WTC11 (cell line): ENCODE measurements at places on chromosomes 7 and 10.

DNA sequence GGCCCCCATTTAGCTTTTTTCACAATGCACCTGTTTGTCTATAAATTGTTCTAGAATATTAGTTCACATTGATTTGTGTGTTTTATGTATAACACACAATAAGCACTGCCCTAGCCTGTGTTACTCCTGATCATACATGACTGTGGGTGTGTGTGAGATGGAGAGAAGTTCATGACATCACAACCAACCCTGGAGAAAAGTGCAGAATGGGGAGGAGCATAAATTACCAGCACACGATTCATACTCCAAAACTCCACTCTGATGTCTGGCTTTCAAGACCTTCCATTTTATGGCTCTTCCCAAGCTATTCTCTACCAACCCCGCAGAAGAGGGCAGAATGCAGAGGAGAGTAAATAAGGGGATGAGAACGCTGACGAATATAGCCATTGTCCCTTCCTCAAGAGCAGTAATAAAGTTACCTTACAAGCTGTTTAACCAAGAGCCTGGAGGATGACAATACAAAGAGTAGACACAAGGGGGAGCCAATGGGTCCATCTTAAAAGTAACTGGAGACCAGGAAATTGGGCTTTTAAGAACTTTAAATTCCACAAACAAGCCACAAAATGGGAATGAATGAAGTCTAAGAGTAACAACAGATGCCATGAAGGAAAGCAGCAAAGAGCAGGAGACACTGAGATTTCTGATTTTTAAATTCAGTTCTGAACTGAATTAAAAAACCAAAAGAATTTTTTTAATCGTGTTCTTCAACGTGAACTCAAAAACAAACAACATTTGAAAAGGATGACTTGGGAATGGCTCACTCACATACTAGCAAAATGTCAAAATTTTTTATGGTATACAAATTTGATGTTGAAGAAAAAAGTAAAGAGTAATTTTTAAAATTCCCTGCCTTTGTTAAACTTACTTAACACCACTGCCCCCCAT is 159.6 kb downstream of the PARD3 start:
- no peaks in the 10 kb centered on the region for H3K27me3 ChIP-seq
- H3K27ac ChIP-seq = peak overlapping the region; percentile 88
- no peaks in the 10 kb centered on the region for H3K36me3 ChIP-seq
- peaks cover 89% of the 10 kb centered on the region for H3K4me1 ChIP-seq
- DNase-seq = peak; percentile 57

DNA sequence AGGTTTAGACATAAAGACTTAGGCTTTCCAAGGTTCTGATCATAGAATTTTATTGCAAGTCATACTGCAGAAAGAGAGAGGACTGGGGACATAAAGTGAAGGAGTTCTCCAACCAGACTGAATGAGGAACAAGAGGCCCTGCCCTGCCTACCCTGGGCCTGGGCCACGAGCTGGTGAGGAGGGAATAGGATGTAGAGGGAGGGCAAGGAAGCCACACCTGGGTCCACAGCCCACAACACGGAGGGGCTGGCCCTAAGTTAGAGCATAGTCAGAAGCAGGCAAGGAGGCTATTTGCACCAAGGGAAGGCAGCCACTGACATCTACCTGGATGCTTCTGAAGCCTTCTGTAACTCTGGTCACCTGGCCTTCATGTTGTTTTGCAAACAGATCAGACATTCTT is 82.2 kb upstream of the CXCL12 start:
- peaks cover 2% of the 10 kb centered on the region; the same call in 1 of the 2 replicates for H3K4me1 ChIP-seq
- no peak for DNase-seq
- H3K36me3 ChIP-seq = no peaks in the 10 kb centered on the region
- H3K27me3 ChIP-seq = no peaks in the 10 kb centered on the region
- H3K27ac ChIP-seq = no peak overlapping the region
- H3K4me3 ChIP-seq = no peak overlapping the region

GRCh38 chr7:133448012-133448411 is 195.1 kb downstream of the EXOC4 start:
- H3K27me3 ChIP-seq = no peaks in the 10 kb centered on the region
- no peaks in the 10 kb centered on the region for H3K36me3 ChIP-seq
- no peak overlapping the region for H3K4me3 ChIP-seq
- H3K27ac ChIP-seq = no peak overlapping the region
- DNase-seq = no peak

DNA sequence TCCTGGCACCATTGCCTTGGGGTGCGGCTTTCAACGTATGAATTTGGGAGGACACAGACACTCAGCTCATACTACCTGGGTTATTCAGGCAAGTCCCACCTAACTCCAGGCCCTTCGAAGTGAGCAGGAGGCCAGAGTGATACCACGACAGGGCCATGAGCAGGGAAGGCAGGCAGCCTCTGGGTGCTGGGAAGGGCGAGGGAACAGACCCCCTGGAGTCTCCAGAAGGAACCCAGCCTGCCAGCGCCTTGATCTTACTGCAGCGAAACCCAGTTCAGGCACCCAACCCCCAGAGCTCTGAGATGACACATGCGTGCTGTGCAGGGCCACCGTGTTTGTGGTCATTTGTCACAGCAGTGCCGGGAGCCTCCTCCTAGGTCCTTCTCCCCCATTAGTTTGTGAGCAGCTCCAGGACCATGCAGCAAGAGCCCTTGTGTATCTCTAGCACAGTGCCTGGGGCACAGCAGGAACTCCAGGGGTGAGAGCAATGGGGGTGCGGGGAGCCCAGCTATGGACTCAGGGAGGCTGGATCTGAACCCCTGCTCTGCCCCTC is 7.7 kb upstream of the INSIG1 start:
- no peak overlapping the region for H3K27ac ChIP-seq
- no peak for DNase-seq
- H3K4me3 ChIP-seq = no peak overlapping the region
- H3K36me3 ChIP-seq = no peaks in the 10 kb centered on the region

DNA sequence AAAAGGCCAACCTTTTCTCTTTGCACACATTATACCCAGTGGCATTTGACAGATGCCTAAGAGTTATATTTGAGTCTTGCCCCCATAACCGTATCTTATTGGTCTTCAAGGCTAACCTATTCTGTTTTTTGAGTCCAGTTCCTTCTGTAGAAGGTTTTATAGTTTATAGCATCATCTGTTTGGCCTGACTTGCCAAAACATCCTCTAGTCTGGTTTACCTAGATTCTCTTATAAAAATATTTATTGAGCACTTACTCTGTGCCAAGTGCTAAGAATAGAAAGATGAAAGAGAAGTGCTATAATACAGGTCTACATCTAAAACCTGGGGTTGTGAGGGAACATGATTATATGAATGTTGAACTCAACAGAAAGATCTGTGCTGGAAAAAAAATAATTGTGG is 55.9 kb upstream of the PIP4K2A start:
- H3K4me1 ChIP-seq = no peaks in the 10 kb centered on the region
- DNase-seq = no peak
- peaks cover 6% of the 10 kb centered on the region; the same call in 1 of the 2 replicates for H3K36me3 ChIP-seq
- no peaks in the 10 kb centered on the region; the same call in 1 of the 2 replicates for H3K27me3 ChIP-seq

GRCh38 chr10:116791241-116791640 is 48.9 kb upstream of the HSPA12A start:
- no peak overlapping the region for H3K27ac ChIP-seq
- no peak overlapping the region for H3K4me3 ChIP-seq
- peaks cover 5% of the 10 kb centered on the region; the same call in 1 of the 2 replicates for H3K27me3 ChIP-seq
- H3K4me1 ChIP-seq = peaks cover 10% of the 10 kb centered on the region; the same call in 1 of the 2 replicates
- no peak for DNase-seq

GRCh38 chr7:31263338-31263737 is 77.2 kb downstream of the NEUROD6 start:
- H3K27me3 ChIP-seq = no peaks in the 10 kb centered on the region
- H3K4me1 ChIP-seq = peaks cover 4% of the 10 kb centered on the region
- H3K36me3 ChIP-seq = no peaks in the 10 kb centered on the region

DNA sequence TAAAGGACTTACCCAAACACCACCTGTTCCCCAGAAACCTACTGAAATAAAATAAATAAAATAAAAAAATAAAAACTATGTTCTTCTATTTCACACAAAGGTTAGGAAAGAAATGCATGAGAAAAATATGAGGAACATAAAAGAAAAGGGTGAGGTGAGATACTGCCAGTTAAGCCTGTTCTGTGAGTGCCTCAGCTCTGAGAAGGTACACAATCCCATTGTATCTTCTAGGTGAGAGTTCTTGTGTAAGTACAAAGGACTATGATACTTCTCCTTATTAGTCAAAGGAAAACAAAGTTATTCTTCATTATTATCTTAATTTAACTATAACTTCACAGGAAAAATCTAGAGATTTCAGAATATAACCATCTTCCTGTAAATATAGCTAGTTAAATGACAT is 86.0 kb downstream of the ATE1 start:
- no peak overlapping the region for H3K4me3 ChIP-seq
- H3K27me3 ChIP-seq = no peaks in the 10 kb centered on the region
- H3K36me3 ChIP-seq = peaks cover 23% of the 10 kb centered on the region
- H3K4me1 ChIP-seq = peaks cover 16% of the 10 kb centered on the region
- H3K27ac ChIP-seq = no peak overlapping the region

DNA sequence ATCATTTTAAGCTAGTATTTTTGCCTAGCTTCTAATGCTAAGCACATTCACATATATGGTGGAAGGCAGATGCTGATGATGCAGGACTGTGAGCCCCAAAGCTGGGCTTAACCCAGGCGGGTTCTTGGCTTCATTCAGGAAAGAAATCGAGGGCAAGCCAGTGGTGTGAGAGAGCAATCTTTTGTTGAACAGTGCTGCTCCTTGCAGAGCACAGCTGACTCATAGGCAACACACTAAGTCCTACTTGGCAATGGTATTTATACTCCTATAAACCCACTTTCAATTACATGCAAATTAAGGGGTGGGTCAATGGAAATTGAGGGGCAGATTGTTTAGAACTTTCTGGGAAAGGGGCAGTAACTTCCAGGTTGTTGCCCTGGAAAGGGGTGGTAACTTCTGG is 42.0 kb upstream of the CELF2 start:
- H3K27ac ChIP-seq = no peak overlapping the region
- no peaks in the 10 kb centered on the region for H3K4me1 ChIP-seq
- peaks cover 3% of the 10 kb centered on the region for H3K36me3 ChIP-seq
- no peaks in the 10 kb centered on the region; the same call in 1 of the 2 replicates for H3K27me3 ChIP-seq

- no peak for DNase-seq
- H3K4me1 ChIP-seq = peaks cover 23% of the 10 kb centered on the region
- peak overlapping the region; percentile 72 for H3K27ac ChIP-seq
- no peak overlapping the region for H3K4me3 ChIP-seq
- no peaks in the 10 kb centered on the region; the same call in 1 of the 2 replicates for H3K27me3 ChIP-seq
Observed at GRCh38 chr10:3700531-3701076, 84.4 kb downstream of the KLF6 start.

DNA sequence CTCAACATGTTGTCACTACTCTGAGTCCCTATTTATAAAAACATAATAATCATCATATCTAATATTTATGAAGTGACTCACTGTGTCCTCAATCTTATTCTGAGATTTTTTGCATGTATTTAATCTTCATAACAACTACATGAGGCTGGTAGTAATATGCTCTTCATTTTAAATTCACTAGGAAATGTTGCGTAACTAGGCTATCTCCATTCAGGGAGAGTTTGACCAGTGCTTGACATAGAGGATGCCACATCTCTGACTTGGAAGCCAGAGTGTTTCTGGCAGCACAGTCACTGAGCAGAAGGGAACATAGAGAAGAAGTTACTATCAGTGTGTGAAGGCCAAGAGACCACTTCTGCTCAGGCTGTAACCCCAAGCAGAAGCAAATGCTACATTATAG is 88.9 kb downstream of the FAM13C start:
- no peaks in the 10 kb centered on the region for H3K27me3 ChIP-seq
- H3K36me3 ChIP-seq = no peaks in the 10 kb centered on the region
- no peak overlapping the region for H3K4me3 ChIP-seq
- DNase-seq = no peak
- no peaks in the 10 kb centered on the region for H3K4me1 ChIP-seq

DNA sequence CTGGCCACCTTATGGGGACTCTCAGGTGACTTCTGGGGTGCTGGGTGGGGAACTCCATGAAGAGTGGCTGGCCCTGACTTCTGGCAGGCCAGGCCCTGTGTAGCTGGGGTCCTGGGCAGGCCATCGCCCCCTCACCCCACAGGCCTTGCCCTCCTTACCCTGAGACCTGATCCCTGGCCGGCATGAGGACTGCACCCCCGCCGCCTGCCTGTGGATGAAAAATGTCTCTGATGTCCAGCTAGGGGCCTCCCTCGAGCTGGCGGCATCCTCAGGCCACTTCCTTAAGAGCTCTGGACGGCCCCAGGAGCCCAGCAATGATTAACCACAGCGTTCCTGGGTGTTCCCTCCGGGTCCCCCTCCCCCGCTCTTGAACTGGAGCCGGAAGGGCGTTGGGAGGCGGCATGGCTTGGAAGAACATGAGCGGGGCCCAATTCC is 31.8 kb upstream of the SHH start:
- DNase-seq = no peak
- H3K36me3 ChIP-seq = no peaks in the 10 kb centered on the region
- no peaks in the 10 kb centered on the region; the same call in 1 of the 2 replicates for H3K27me3 ChIP-seq
- no peak overlapping the region for H3K27ac ChIP-seq
- H3K4me3 ChIP-seq = no peak overlapping the region

GRCh38 chr10:111179514-111179913 is 102.7 kb downstream of the ADRA2A start:
- no peak overlapping the region for H3K4me3 ChIP-seq
- no peaks in the 10 kb centered on the region for H3K36me3 ChIP-seq
- DNase-seq = no peak

DNA sequence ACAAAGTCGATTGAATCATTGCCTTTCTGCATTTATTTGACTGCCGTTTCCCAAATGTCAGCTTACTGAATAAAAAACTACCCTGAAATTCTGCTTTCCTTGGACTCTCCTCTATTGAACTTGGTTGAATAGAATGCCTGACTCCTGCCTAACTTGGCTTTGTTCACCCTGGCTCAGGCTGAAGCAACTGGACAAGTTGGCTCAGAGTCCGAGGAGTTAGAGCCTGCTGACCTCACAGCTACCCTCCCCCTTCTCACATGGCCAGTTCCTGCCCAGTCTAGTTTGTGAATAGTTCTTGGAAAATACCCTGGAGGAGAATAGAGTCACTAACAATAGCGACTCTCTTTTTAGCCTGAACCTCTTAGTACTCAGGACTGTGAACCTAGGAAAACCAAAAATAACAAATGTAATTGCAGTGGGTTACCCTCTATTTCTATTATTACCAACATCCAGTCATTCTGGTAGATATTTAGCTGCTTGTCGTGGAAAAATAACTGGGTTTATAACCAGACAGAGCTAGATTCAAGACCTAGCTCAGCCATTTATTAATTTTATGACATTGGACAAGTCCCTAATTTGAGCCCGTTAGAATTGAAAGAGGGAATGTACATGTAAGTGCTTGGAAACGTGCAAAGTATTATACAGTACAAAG is 17.3 kb upstream of the NRBF2 start:
- no peak for DNase-seq
- no peak overlapping the region for H3K4me3 ChIP-seq
- H3K4me1 ChIP-seq = no peaks in the 10 kb centered on the region
